ENCODE measurements at places on chromosomes 3 and 15.

DNA sequence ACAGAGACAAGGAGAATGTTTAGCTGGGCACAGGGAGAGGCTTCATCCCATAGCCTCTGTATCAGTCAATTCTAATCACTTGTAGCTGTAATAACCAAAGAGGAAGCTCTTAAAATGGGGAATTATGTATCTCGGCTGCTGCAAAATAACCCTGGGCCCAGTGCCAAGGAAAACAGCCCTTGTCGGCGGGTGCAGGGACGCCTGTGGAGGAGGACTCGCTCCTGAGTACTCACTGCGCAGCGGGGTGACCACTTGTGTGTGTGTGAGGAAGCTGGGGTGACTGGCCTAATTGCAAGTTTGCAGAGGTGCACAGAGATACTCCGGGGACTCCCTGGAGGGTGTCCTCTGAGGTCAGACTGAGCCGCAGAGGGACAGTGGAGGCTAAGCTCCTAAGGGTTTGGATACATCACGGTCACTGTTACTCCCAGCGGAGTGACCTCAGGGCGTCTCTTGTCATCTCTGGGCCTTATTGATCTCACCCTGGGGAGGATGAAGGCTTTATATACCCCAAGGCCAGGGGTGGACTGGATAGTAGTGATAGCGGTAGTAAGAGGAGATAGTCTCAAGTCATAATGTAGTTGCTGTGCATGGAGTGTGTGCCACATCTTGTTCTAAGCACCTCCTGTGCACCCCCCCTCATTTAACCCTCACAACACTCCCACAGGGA is 37.2 kb downstream of the SLC6A6 start:
- DNase-seq: no peak

DNA sequence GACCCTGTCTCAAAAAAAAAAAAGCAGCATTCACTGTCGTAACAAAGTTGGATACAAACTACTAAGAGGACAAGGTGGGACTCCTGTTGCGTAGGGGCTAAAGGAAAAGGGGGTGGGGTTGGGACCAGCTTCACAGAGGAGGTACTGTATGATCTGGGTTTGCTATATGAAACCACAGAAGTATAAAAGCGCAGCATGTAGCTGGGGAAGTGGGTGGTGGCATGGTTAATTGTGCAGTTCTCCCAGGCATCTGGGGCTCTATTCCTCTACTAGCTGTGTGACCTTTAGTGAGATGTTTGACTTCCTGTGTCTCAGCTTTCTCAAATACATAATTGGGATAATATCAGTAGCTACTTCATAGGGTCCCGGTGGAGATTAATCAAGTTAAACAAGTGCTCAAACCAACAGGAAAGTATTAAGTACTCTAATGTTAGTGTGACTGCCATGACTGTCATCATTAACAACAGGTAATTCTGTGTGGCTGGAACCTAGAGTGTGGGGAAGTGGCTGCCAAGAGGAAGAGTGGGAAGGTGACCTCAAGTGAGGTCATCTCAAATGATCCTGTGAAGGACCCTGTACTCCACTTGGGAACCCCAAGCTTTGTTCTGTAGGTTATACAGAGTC is 11.5 kb downstream of the PARP16 start:
- DNase-seq: no peak

DNA sequence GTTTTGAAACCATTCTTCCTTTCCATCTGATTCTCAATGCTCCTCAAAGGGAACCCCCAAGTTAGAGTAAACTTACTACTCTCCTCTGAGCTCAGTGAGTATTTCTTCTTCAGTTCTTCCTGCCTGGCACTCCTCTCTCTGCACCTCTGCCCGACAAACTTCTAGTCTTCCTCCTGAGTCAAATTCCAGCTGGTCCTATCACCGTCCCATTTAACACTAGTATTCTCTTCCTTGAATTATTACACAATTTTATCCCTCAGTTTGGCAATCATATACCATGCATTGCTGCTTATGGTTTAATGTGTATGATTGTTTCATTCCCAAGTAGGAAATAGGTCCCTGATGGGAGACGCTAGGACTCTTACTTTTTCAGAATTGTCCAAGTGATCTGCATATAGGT is 279.7 kb downstream of the MECOM start:
- DNase-seq: no peak

DNA sequence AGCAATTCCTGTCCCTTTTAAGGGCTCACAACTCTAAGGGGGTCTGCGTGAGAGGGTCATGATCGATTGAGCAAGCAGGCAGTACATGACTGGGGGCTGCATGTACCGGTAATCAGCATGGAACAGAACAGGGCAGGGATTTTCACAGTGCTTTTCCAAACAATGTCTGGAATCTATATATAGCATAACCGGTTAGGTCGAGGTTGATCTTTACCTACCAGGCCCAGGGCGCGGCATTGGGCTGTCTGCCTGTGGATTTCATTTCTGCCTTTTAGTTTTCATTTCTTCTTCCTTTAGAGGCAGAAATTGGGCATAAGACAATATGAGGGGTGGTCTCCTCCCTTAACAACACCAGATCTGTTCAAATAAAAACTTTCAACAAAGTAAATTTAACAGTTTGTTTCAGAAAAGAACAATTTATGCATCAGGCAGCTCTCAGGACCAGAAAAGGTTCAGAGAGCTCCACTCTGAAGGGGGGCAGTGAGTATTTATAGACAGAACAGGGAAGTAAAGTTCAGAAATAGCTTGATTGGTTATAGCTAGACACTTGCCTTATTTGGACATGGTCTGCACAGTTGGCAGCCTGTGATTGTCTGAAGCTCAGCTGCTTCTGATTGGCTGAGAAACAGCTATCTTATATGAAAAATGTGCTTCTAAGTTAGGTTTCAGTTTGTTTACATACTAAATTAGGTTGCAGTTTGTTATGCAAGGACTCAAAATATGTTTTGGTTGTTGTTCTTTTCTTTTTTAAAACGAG is 17.2 kb upstream of the B4GALT4 start:
- DNase-seq: no peak

GRCh38 chr15:23039143-23039916 is at the start of gene TUBGCP5:
Gene TUBGCP5 (minus strand): TSS chr15:23039569. CDS start chr15:23039543, 26 bp downstream.
- DNase-seq: peak; percentile 98

DNA sequence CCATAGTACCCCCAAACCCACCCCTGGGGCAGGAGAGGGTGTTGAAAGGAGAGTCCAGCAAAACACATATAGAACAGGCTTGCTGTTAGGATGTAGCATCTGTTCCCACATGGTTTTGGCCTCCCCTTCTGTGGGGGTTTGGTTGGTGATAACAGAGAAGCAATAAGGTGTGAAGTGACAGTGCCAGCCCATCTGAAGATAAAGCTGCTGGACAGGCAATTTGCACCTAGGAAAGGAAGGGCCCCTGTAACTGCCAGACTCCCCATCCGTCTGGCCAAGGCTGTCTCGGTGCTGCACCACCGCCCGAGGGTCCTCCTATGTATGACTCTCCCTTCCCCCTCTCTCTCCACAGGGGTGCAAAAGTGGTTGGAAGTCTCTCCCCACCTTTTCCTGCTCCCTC is 94.5 kb upstream of the OXTR start:
- no peak for DNase-seq

- DNase-seq: no peak
Measured at GRCh38 chr3:24526640-24527212, 32.1 kb upstream of the THRB start.

DNA sequence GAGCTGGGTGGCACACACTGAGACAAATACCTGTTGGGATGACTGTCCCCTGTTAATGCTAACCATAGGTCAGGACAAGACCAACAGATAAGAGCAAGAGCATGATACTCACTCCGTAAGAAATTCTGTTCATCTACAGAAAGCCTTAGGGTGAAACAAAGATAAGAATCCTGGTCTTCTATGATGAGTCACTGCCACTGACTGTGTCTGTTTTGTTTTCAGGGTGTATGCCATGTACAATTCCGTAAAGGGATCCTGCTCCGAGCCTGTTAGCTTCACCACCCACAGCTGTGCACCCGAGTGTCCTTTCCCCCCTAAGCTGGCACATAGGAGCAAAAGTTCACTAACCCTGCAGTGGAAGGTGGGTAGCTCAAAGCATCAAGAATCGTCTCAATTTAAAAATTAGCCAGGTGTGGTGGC is 141.1 kb downstream of the GHSR start:
- no peak for DNase-seq

DNA sequence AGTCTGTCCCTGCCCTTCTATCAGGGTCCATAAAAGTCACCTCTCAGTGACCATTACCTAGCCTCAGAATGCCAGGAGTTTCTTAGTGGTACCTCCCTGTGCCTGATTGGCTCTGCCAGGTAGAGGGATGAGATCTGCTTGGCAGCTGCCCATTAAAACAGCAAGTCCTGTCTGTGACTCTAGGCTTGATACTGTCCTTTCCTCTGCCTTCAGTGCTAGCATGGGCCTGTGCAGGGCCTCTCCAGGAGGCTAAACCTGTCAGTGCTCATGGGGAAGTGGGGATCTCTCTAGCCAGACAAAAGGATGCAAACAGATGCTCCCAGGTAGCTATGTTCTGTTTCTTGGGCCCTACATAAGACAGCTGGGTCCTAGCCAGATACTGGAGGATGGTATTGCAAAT is 10.0 kb upstream of the MANF start:
- DNase-seq: no peak

- no peak for DNase-seq
Measured at GRCh38 chr3:117407317-117407716, 697.7 kb downstream of the TUSC7 start.

GRCh38 chr3:195738274-195739044 is 17.7 kb downstream of the MUC20 start:
- DNase-seq: no peak

GRCh38 chr3:119481079-119481478 is 12.3 kb downstream of the POGLUT1 start:
- no peak for DNase-seq

DNA sequence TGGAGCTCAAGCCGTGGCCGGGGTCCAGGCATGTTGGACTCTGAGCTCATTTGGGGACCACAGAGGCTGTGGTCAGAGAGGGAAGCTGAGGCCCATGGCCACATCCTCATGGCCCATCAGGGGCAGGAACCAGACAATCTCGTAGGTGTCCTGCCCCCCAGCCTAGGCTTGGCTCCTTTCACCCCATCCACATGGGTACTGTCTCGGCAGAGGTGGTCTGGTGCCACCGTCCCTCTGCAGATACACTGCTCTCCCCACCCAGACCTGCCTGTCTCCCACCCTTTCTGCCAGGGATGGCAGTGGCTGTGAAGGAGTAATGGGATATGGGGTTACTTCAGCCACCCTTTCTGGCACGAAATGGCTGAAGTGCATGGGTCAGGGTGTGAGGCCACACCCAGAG is 7.9 kb downstream of the PRSS50 start:
- no peak for DNase-seq

DNA sequence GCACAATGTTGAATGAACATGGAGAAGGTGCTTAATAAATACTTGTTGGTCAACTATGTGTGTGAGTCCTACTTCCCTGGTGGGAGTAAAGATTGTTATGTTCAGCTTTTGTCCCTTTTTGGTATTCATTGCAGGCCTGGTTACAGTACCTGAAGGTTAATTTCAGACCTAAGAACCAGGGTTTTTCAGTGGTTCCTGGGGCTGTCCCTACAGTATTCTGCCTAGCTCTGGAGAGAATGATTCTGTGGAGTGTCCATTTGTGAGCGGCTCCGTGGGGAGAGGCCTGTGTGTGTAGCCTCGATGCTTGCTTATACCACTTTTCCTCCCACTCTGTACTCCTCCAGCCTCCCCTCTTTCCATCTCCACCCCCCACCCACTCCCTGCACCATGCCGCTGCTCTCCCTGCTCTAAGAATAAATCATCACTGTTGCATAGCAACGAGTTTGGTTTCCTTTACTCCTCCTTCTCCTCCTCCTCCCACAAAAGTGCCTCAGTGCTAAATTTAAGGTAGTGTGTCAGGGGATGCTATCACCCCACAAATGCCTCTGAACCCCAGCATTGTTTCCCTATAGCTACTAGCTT is 150.6 kb upstream of the ROPN1 start:
- no peak for DNase-seq

DNA sequence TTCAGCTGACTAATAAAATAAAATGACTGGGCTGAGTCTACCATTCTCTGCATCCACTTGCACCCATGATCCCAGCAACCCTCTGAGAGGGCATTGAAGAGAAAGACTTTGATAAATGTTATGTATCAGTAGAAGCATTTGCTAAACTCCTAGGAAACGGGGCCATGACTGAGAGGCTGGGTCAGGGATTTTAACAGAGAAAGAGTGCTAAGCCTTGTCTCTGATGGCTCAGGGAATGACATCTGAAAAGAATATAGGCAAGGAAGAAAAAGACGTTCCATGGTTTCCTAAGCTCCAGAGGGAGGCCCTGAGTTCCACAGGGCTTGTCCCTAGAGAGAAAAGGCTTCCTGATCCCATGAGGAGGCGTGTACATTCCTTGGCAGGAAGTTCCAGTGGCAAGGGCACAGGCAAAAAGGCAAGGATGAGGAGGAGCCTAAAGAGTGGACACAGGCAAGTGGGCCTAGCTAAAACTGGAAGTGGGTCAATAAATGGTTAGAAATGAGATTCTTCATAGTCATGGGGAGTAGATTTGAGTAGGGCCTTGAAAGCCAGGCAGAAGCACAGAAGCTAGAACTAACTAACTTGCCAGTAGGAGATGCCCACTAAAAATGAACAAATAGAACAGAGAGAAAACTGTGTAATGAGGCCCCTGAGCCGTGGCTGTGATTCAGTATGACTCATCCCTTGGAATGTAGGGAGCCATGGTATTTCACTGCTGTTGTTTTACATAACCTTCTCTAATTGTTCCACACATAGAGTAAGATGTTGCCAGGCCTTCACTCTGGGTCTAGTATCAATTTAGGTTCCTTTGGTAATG is 44.9 kb upstream of the MANF start:
- DNase-seq: peak; percentile 90

GRCh38 chr3:165920984-165921383 is 83.8 kb upstream of the BCHE start:
- DNase-seq: no peak

DNA sequence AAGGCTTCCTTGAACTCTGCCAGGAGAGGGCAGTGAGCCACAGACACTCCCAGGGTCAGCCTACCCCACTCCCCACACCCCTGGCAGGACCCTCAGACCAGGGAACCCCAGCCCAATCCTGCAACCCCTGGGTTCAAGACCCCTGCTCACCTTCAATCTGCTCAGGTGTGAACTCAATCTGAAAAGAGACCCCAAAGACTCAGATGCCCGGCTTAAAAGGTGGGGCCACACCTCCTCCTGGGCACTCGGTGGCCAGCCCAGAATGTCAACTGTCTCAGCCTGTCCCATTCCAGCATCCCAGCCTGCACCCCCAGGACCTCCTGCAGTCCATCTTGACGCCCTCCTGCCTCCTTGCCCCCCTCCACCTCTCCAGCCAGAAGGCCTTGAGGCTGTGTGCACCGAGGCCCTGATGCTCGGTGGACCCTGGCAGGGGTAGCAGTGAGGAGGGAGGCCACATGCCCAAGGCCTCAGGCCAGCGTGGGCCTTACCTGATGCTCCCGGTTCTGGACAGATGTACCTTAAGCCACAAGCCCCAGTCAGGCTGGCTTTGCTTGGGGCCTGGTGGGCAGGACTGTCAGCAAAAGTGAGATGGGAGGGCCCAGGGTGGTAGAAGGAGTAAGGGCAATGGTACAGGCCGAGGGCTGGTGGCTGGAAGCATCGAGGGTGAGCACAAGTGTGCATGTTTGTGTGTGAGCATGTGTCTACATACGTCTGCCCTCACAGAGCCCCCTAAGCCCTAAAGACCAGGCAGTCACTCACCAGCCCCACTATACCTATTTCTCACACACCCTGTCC is 2.2 kb downstream of the MYL3 start:
- no peak for DNase-seq
